DMS 273 treated with DMSO at 0.1 percent for 48 hours (cell line): ENCODE measurements at places on chromosomes 1 and 21.

DNA sequence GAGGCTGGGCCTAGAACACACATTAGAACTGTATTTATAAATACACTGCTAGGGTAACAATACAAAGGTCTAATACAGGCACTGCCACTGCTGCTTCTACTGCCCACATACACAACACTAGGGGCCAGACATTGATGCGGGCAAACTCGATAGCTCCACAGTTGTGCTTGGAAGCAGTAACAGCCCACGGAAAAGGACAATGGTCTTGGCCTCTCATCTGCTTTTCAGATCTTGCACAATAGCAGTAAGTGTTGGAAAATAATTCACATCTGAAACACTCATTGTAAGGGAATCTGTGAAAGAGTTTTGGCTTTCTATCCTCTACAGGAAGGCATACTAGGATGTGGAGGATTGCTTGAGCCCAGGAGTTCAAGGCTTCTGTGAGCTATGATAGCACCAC lies 6.9 kb upstream of the SPOCD1 start:
- DNase-seq: no peak

- peak; percentile 45 for DNase-seq
Observed at GRCh38 chr1:178093951-178094738, at the start of gene RASAL2. Gene RASAL2 (plus strand): TSS chr1:178094104. CDS start chr1:178094493, 389 bp downstream.

DNA sequence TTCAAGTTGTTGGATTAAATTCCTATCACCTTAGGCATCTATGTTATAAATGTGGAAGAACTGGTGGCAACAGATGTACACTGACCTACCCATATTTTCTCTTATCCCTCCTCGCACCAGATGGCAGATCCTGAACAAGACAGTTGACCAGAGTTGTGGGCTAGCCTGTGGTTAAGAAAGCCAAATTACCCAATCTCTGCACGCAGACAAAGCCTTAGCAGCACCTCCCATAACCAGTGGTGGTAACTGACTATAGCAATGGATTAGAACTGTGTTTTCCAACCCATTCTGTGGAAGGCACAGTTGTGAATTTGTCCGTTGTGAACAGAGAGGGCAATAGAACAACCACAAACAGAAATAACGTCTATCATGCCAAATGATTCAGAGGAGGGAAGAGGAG lies 20.6 kb downstream of the ABCB10 start:
- DNase-seq: no peak

GRCh38 chr21:42705746-42706374 lies 52.4 kb downstream of the PDE9A start:
- no peak for DNase-seq

DNA sequence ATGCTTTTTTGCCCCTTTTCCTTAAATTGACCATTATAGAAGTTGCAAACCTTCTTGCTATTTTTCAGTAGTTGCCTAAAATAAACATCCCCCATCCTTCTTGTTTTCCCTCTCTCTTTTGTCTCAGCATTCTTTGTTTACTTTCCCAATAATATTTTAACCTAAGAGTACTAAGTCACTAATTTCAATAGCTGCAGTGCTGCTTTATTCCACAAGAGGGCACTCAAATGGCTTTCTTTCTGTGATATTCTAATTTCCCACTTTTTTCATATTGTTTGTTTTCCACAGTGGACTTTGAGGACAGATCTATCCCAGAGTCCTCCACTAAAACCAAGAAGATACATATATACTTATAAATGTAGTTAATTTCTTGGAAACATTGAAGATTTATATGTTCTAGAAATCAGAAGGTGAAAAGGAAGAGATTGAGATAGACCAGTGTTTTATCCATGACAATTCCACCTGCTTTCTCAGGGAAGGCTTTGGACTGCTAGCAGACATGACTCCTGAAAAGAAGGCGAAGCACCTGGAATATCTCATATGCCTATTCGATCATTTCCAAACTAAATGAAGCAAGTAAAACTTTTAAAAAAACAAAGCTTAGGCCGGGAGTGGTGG lies 104.8 kb upstream of the GRIK1 start:
- no peak for DNase-seq

DNA sequence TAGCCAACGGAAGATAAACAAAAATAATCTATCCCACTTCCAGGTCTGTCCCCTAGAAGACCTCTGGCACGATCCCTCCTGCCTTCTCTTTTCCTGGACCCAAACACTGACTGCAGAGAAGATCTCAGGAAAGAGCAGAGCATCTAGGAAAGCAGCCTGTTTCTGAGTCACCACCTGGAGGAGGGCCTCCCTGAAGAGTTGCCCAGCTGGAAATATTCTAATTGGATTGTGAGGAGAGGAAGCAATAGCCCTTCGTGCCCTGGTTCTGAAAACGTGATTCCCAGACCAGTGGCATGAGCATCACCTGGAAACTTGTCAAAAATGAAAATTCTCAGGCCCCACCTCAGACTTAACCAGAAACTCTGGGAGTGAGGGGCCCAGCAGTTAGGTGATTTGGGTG lies 411.1 kb downstream of the SETD4 start:
- DNase-seq: no peak

GRCh38 chr1:55063577-55063942 lies 24.2 kb downstream of the PCSK9 start:
- no peak for DNase-seq

GRCh38 chr1:94258873-94259331 lies 21.5 kb upstream of the ARHGAP29 start:
- no peak for DNase-seq

- DNase-seq: no peak
Observed at GRCh38 chr1:27225621-27226020, 8.8 kb upstream of the WDTC1 start.

DNA sequence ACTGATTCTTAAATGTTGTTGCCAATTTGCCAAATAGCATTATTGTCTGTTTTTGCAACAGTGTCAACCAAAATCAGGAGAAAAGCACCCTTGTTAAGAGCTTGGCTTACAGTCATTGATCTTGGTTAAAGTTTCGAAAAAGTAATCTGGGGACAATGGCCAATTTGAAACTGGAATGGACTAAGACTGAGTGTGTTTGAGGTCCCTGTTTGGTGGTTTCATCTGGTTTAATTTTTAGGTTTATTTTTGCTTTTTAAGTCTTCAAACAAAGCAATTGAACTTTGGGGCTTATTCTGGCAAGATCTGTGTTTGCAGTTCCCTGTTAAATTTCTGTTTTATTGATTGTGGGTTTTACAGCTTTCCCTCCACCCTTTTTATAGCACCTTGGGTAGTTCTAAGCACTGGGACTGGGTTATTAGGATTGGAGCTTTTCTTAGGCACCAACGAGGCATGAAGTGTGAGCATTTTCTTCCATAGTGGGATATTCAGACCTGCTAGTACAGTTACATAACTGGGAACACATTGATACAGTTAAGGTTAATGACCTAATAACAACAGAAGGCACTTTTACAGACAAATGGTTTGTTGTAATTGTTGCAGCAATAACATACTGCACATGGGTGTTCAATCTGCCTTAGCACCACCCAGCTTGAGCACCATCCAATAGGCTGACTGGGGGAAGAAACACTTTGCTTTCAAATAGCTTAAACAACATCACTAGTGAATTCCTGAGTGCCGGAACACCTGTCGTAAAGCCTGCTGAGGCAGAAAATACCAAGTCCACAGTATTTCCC lies 40.6 kb upstream of the MAP10 start:
- no peak for DNase-seq

GRCh38 chr1:21935891-21936365 lies 1.2 kb downstream of the HSPG2 start:
- DNase-seq: no peak

- DNase-seq: no peak
Observed at GRCh38 chr1:182215764-182216163, 154.3 kb upstream of the ZNF648 start.

DNA sequence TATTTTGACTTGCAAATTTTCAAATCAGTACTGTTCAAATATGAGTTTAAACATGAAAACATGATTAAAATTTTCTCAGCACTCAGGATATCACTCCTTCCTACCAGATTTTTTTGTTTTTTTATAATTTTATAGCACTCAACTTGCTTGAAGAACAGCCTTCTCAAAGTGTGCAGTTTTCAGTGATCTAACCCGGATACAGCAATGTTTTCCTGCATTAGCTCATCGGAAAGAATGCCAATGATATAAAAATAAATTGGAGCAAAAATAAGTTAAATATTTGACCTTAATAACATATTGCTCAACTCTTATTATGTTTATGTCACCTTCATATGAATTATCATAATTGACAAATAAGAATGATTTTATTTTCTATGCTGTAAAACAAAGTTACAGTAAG lies 766.8 kb downstream of the USP25 start:
- DNase-seq: no peak

DNA sequence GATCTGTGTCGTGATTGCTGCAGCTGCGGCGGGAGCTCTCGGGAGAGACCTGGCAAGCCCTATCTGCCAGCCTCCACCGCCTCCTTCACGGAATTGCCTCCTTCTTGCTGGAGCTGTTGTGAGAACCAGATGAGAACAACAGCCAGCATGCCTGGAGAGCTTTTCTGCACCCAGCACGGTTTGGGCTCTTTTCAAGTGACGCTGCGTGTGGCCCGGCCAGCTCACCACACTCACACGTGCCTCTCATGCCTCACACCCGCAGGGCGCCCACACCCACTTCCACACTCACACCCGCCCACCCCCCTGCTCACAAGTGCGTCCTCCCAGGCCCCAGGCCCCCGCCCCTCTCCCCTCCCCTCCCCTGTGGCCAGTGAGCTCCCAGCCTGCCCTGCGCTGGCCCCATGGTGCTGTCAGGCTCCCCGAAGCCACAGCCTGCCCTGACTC lies 135.7 kb upstream of the RUNX3 start:
- DNase-seq: no peak

- DNase-seq: no peak
Observed at GRCh38 chr1:80639777-80640533, 1160.8 kb upstream of the ADGRL2 start.

DNA sequence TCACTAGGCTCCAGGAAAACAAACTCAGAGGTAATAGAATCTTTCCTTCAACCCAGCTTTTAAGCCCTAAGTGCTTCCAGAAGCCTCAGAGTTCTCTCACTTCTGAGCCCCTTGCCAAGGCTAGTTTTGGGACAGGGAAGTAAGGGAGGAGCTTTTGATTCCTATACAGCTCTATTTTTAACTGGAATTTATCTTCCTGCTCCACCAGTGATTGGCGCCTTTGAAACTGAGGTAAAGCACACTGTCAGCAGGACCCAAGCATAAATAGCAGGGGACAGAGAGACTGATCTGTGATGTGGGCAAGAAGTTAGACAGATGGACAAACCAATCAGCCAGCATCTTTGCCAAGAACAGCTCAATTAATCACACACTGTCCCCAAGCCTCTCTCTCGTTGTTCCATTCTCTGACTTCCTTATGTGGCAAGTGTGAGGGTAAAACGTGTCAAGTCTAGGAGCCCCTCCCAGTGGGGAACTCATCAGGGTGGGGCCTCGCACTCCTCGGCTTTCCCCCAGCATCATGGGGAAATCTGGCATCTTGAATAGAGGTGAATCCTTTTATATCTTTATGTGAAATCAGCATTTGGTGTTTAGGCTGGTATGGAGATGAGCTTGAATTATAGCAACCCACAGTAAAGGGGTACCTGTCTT lies 40.2 kb upstream of the MPZL1 start:
- no peak for DNase-seq

- DNase-seq: peak; percentile 47
Observed at GRCh38 chr1:212749821-212750535, 41.6 kb downstream of the NSL1 start.
